ENCODE measurements at places on chromosomes 4 and X. TPM values are rescaled to one million over a fixed set of nuclear protein-coding genes. Genes with fewer than 3 reads are reported as not detected.

The BEND2 gene
- total RNA-seq, result not detected

The SSX2B gene
- total RNA-seq, result not detected

The NEUROG2 gene
- total RNA-seq, result not detected

DNA sequence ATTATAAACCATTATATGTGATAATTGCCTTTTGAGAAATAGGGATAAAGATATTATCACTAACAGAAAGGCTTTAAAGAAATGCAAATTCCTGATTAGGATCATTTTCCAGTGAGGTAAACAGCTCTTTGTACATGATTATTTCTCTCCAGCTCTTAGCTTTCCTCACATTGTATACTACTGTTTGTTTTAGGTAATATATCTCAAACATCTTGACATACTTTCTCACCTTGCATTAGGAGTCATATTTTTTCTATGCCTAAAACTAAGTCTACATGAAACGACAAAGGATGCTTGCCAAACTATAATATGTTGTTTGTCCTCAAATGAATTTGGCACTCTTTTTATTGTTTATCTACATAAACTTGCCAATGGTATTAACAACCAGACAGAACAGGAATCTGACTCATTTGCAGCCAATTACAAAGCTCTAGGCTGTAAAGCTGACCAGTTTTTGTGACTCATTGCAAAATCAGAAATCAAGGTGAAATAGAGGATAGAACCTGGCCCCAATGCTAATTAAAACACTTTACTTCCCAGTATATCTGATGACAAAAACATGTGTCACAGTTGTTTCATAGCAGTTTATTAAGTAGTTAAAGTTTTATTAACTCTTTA is 107.0 kb downstream of the IQCM start:
- DNase-seq, result no peak

GRCh38 chr4:87423317-87424098 is 1.1 kb downstream of the NUDT9 start:
- no peak for DNase-seq

DNA sequence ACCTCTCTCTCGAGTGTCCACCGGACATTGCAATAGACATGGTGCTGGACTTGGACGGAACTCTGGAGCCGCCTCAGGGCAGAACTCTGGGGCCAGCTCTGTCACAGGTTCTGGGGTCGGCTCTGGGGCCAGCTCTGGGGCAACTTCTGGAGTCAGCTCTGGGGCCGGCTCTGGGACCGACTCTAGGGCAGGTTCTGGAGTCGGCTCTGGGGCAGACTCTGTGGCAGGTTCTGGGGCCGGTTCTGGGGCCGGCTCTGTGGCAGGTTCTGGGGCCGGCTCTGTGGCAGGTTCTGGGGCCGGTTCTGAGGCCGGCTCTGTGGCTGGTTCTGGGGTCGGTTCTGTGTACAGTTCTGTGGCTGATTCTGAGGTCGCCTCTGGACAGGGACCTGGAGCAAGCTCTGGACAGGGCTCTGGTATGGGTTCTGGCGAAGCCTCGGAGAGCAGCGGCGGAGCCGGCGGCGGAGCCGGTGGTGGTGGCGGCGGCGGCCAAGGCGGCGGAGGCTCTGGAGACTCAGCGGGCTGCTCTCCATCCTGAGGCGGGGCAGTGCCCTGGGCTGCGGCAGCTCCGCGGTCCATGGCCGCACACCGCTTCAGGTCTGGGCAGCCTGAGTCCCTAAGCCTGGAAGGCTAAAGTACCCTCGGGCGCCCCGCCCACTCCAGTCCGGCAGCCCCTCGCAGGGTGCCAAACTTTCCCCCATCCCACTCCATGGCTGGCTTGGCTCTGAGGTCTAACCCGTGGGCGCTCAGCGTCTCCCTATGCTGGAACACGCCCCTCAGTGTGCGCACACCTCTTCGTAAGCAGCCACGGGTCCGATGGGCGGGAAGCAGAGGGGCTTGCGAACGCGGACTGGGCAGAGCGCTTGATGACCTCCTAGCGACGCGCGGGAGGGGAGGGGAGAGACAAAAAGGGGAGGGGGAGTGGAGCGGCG is at the start of gene DGKK:
Gene DGKK, minus strand, starts transcription at position 723 of the 929 bp plus-strand sequence. Its CDS starts 147 bp downstream, at position 576.
- no peak for DNase-seq

DNA sequence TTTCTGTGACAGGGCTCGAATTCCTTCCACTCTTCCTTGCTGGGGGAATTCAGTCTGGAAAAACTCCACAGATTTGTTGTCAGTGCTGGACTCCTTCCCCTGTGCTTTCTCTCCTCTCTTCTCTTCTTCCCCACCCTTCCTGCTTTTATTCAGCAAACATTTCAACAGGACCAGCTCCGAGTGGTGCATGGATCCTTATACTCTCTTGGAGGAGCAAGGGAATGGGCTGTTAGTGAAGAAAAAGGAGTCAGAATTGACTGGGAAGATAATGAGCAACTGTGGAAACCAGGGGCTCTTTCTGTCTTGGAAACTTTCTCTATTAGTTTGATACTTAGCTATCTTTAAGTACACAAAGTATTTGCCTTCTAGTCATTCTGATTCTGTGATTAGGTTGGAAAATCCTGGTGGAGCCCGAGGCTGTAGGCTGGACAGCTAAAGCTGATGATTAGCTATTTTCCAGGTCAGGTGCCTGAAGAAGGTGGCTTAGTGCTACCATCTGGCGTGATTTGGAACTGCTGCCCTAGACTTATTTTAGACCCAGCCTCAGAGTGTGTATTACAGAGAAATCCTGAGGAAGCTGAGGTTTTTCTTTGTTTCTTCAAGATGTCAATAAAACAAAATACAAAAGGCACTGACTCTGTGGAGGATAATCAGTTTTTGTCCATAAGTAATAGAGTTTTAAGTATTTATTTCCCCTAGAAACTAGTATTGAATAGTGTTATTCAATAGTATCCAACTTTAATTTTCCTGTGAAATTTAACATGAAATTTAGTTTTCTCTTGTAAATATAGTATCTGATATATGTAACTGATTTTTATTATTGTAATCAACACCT is 38.4 kb downstream of the NAP1L5 start:
- peak; percentile 54 for DNase-seq

DNA sequence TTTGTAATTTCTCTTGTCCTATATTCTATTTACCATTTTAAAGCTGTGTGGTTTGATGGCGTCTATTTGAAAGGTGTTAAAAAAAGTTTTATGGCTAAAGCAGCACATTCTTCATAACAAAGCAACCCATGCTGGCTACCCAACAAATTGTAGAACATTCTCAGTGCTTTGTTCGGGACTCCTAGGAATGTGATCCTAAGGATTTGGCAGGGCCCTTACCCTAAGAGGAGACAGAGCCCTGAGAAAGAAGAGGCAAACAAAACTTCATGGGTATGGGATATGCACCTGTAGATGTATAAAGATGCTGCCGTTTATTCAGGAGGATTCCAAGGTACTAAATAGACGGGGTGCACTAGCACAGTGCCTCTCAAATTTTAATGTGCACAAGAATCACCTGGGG is 370.8 kb upstream of the DIPK2B start:
- no peak for DNase-seq

GRCh38 chr4:85725721-85726170 is 250.8 kb downstream of the ARHGAP24 start:
- no peak for DNase-seq

Measured in activated CD4-positive, alpha-beta T cell treated with anti-CD3 and anti-CD28 coated beads for 36 hours (primary cell).